ENCODE measurements at places on chromosomes 3 and 15.

DNA sequence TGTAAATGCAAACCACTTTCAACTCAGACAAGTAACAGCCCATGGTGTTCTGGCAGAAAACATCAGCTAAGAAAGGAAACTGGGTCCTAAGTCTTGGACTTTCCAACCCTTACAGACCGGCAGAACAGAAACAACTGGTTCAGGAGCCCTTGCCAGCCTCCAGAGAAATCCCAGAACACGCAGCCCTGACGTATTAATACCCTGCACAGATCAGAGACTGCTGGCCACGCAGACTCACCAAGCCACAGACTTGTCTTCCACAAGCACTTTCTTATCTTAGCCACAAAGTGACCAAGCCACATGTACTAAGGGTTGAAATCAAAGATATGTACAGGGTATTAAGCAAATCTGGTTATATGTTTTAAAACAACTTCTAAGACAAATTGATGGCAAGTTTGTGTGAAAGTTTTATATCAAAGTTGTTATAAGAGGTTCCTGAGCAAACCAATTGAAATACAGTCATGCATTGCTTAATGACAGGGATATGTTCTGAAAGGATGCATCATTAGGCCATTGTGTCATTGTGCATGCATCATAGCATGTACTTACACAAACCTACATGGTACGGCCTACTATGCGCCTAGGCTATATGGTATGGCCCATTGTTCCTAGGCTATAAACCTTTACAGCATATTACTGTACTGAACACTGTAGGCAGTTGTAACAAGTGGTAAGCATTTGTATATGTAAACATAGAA, 36.8 kb downstream of the BTD start:
- no peak for DNase-seq

- DNase-seq = no peak
Measured at GRCh38 chr3:72095521-72095920, 310.6 kb upstream of the PROK2 start.

DNA sequence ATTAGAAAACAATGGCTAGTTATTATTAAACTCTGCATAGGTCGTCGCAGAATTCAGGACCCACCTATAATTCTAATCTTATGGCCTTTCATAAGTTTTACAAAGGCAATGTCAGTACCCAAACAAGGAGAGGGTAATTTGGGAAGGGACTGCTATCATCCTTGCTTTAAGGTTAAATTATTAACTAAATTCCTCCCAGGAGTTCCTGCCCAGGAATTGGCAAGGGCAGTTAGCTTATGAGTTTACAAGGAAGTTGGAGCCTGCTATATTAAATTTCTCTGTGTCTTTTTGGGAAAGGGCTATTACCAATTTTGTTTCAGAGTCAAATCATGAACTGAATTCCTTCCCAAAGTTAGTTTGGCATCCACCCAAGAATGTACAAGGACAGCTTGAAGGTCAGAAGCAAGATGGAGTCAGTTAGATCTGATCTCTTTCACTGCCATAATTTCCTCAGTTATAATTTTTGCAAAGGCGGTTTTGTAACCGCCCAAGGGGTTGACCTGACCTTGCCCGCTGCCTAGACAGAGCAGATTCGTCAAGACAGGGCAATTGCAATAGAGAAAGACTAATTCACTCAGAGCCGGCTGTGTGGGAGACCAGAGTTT, 45.3 kb upstream of the LHFPL4 start:
- DNase-seq = no peak

- DNase-seq = no peak
Measured at GRCh38 chr3:73813291-73813690, 188.6 kb upstream of the PDZRN3 start.

GRCh38 chr15:86063356-86064095, 16.1 kb upstream of the AGBL1 start:
- DNase-seq = no peak

- DNase-seq = no peak
Measured at GRCh38 chr3:72601060-72601459, 247.2 kb downstream of the SHQ1 start.

DNA sequence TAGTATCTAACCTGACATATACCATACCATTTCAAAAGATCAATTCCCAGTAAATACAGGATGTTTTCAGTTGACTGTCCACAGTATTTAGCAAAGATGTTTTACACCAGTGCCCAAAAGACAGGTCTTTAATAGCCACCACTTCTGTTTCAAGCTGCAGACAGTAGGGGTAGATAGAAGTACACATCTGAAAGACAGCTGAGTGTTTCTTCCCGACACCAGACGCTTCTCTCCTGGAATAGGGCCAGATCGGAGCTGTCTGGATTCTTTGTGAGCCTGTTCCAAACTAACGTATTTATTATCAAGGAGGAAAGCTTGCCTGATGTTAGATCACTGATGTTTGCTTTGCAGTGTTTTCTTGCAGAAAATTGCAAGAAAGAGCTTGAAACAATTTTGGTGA, 136.1 kb upstream of the RBMS3 start:
- DNase-seq = peak; percentile 24

- DNase-seq = no peak
Measured at GRCh38 chr3:29137601-29138000, 143.3 kb upstream of the RBMS3 start.

GRCh38 chr3:44970926-44971490, 5.0 kb downstream of the ZDHHC3 start:
- no peak for DNase-seq

GRCh38 chr3:105672996-105673395, 195.8 kb downstream of the CBLB start:
- DNase-seq = no peak

DNA sequence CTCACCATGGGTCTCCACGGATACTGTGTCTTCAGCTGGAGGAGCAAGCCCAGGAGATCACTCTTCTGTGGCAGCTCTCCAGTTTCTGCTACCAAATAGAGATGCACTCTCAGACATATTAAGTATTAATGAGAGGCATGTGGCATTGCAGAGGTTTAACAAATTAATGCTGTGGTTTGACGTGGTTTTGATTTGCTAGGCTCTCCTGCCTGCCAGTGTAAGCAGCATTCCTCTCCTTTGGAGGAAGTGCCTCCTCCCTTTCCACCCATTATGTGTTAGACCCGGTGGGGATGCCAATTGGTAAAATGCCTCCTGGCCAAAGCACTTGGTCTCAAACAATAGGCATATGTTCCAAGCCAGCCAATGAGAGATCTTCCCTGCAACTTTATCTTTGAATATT, 124.8 kb downstream of the MYLK start:
- no peak for DNase-seq

- DNase-seq = no peak
Measured at GRCh38 chr3:42031808-42032480, 59.2 kb upstream of the TRAK1 start.

GRCh38 chr3:65975032-65975431, 63.7 kb downstream of the MAGI1 start:
- DNase-seq = no peak

GRCh38 chr15:74242441-74243185, 6.5 kb downstream of the CCDC33 start:
- no peak for DNase-seq

- DNase-seq = no peak
Measured at GRCh38 chr3:134189849-134190248, 60.8 kb downstream of the RYK start.

- DNase-seq = no peak
Measured at GRCh38 chr15:83109532-83109931, 2.1 kb downstream of the TM6SF1 start.

- no peak for DNase-seq
Measured at GRCh38 chr3:88410259-88410658, 260.5 kb downstream of the C3orf38 start.

DNA sequence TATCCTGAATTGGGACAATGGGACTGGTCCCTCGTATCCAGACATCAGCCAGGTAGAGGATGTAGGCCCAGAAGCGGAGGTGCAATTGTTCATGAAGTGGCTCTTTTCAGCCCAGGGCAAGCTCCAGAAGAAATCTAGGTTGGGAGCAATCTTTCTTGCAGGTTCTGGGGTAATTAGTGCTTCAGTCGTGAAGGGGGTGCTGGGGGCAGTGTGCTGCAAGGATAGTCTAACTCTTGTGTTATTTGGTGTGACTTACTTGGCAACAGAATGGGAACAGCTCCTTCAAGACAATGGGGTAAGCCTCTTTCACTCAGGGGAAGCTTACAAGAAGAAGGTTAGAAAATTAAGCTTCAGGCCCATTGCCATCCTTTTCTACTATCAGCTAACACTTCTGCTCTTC, 273.0 kb downstream of the DIPK2A start:
- DNase-seq = no peak

GRCh38 chr3:48422681-48423080, 7.2 kb downstream of the PLXNB1 start:
- DNase-seq = no peak

- no peak for DNase-seq
Measured at GRCh38 chr3:158640646-158641045, 3.7 kb upstream of the GFM1 start.

GRCh38 chr15:92161039-92161670, 232.5 kb upstream of the ST8SIA2 start:
- DNase-seq = no peak

- DNase-seq = no peak
Measured at GRCh38 chr3:173501931-173502489, 104.5 kb downstream of the NLGN1 start.

- no peak for DNase-seq
Measured at GRCh38 chr3:24843955-24844354, 349.3 kb upstream of the THRB start.

- no peak for DNase-seq
Measured at GRCh38 chr3:132180337-132180791, 136.8 kb upstream of the ACP3 start.

DNA sequence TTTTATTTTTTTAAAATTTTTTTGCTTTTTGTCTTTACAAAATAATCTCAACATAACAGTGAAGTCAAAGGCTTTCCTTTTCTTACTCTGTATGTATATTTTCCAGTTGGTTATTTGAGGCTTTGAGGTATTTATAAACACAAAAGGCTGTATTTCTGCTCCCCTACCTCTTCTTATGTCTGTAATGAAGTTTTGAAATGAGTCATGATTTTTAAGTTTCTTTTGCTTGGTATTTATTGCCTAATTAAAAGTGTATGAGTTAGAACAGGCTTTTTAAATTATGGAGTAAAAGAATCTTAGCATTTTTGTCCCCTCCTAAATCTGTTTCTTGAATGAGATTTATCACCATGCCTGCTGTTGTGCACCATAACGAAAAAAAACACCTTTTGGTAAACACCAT, 66.0 kb downstream of the DCUN1D1 start:
- DNase-seq = no peak

DNA sequence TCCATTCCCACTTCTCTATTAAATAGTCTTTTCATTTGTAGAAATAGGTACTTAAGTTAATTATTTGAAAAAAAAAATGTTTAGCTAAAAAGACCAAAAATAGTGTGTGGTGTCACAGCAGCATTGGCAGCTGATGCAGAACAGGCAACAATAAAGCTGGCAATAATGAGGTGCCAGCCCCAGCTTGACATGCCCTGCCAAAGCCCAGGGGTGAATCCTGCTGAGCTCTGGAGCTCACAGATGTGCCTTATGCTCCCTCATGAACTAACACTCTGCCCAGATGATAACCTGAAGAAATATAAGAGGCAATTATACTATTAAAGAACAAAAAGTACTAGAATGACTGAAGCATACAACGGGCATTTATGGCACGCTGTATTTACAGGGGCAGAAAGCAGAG, 63.8 kb downstream of the IGSF11 start:
- DNase-seq = no peak
